HuH-7 (cell line): ENCODE measurements at places on chromosomes 3 and 15.
A peak's percentile ranks its signal among the peaks of the same experiment; 100 is the strongest.

DNA sequence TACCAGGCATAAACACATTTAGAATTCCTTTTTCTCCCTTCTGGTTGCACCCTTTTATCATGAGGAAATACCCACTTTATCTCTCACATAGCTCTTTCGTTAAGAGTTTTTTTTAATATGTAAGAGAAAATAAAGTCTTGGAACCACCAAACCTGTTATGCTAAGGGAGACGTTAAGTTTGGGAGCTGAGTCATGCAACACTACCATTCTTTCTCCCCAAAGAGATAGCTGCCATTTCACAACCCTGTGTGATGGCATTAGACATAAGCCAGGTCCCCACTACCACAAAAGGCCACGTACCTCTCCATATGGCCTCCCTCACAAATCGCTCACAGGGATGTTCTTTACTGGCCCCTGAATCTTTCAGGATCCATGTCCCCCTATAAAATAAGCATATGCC is 7.6 kb upstream of the NIPA1 start:
- DNase-seq: no peak

GRCh38 chr3:137199678-137200077 is 241.9 kb downstream of the IL20RB start:
- DNase-seq: no peak

- DNase-seq: no peak
Measured at GRCh38 chr3:100702082-100702979, 7.0 kb upstream of the TFG start.

DNA sequence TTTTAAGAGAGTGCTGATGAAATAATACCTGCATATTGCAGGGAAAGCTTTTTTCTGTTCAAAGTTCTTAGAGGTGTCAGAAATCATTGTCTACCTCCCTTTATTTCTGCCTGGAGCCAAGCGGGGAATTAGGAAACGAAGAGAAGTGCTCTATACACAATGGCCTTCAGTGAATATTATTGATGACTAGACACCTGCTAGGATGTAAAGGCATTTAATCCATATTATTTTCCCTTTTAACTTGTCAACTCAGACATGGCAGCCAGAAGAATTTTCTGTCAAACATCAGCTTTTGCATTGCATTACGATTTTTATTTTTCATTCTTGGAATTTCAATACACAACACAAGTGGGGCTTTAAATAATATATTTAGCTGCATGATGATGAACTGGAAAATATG is 24.7 kb downstream of the CADM2 start:
- DNase-seq: no peak

GRCh38 chr3:71393093-71393492 is 190.4 kb downstream of the FOXP1 start:
- DNase-seq: no peak

- peak; percentile 79 for DNase-seq
Measured at GRCh38 chr3:15610082-15610759, 8.7 kb downstream of the BTD start.

DNA sequence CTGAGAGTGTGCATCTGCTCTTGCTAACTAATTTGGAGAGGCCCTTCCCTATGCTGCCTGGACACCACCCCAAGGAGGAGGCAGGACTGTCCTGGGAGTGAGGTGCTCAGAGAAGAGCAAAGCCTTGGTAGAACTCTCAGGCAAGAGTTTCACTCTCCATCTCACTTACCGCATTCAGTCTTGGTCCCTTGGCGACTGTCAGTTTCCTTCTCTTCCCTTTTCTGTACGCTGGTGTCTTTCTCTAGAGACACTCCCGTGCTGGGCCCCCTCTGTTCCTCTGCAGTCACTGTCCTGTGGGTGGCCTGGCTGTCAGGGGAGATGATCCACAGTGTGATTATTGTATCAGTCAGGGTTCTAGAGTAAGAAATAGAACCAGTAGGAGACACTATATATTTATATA is 44.0 kb downstream of the IDH2 start:
- DNase-seq: no peak
